Left ventricle myocardium inferior (tissue), 1 donor: ENCODE measurements at places on chromosomes 7 and 10. TPM values are rescaled to one million over a fixed set of nuclear protein-coding genes. Genes with fewer than 3 reads are reported as not detected.

The IRF5 gene
- total RNA-seq: 2.2 TPM

The C7orf25 gene
- 4.9 TPM for total RNA-seq

The TMEM176B gene
- 34.0 TPM for total RNA-seq

The BAIAP2L1 gene
- 2.1 TPM for total RNA-seq

The CALCR gene
- total RNA-seq: 0.08 TPM

The C10orf62 gene
- 1.5 TPM for total RNA-seq

The OR2A5 gene
- not detected for total RNA-seq
